H9 (cell line): ENCODE measurements at places on chromosomes 7 and 10.

GRCh38 chr10:6920072-6921019 lies 340.3 kb upstream of the PRKCQ start:
- no peak overlapping the region for H3K4me3 ChIP-seq
- no peaks in the 10 kb centered on the region for H3K27me3 ChIP-seq
- H3K4me1 ChIP-seq: 0 out of 2 replicates have a peak, but pooled peaks cover 3% of the 10 kb centered on the region
- peak; percentile 84 for DNase-seq
- H3K36me3 ChIP-seq: no peaks in the 10 kb centered on the region

DNA sequence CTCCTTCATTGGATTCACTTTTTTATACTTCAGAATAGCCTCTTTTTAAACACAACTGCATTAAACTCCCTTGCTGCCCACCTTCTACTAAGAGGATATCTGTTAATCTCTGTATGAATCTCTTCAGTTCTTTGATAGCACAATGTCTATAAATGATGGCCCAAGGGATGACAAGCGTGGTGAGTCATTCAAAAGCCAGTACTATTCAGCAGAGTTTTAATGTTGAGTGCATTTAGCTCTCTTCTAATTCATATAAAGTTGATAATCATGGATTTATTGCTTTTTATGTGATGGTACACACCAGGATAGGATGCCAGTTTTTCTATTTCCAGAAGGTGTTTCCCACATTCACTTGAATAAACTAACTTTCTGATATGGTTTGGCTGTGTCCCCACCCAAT lies 57.4 kb upstream of the HECTD2 start:
- H3K4me3 ChIP-seq: no peak overlapping the region
- no peaks in the 10 kb centered on the region for H3K27me3 ChIP-seq
- H3K36me3 ChIP-seq: no peaks in the 10 kb centered on the region
- no peaks in the 10 kb centered on the region for H3K4me1 ChIP-seq
- H3K27ac ChIP-seq: no peak overlapping the region
- no peak for DNase-seq

- H3K27me3 ChIP-seq: no peaks in the 10 kb centered on the region
- H3K27ac ChIP-seq: no peak overlapping the region
- H3K4me1 ChIP-seq: no peaks in the 10 kb centered on the region
- no peaks in the 10 kb centered on the region for H3K36me3 ChIP-seq
- no peak for DNase-seq
Observed at GRCh38 chr7:149828357-149829309, 9.5 kb upstream of the ZNF862 start.

GRCh38 chr10:34956756-34957155 lies 133.4 kb downstream of the CUL2 start:
- no peaks in the 10 kb centered on the region for H3K36me3 ChIP-seq
- no peaks in the 10 kb centered on the region for H3K4me1 ChIP-seq
- no peak overlapping the region for H3K4me3 ChIP-seq

DNA sequence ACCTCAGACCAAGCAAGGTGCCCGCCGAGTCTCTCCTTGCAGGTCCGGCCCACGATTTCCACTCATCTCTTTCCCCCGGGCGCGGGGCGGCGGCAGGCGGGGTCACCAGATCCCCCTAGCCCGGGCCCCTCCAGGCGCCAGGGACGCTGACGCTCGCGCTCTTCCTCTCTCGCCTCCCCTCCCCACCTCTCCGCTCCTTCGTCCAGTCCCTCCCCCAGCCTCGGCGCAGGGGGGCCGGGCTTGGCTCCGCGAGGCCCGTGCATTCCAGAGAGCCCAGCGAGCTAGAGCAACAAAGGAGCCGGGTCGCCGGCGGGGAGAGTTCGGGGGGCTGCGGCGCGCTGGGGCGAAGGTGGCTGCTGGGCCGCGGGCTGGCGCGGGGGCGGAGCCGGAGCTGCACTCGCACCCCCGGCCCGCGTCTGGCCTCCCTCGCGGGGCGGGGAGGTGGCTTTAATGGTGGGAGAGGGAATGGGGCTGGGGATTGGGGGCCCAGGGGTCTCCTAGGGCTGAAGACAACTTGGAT lies at the start of gene SMO:
SMO (plus strand) TSS at position 262 of the 520 bp plus-strand sequence. CDS start 519 bp downstream, outside the sequence.
- DNase-seq: peak; percentile 84
- no peak within 1 kb of the TSS for H3K27ac ChIP-seq
- peaks cover 3% of the 10 kb centered on the region; the same call in 1 of the 2 replicates for H3K27me3 ChIP-seq
- peaks cover 13% of the 10 kb centered on the region for H3K36me3 ChIP-seq
- no peaks in the 10 kb centered on the region; the same call in none of the 2 replicates for H3K4me1 ChIP-seq
- peak within 1 kb of the TSS; percentile 94 for H3K4me3 ChIP-seq
